ENCODE measurements at places on chromosomes 1 and 21.

GRCh38 chr1:37148663-37149062 lies 114.3 kb upstream of the GRIK3 start:
- DNase-seq = no peak

DNA sequence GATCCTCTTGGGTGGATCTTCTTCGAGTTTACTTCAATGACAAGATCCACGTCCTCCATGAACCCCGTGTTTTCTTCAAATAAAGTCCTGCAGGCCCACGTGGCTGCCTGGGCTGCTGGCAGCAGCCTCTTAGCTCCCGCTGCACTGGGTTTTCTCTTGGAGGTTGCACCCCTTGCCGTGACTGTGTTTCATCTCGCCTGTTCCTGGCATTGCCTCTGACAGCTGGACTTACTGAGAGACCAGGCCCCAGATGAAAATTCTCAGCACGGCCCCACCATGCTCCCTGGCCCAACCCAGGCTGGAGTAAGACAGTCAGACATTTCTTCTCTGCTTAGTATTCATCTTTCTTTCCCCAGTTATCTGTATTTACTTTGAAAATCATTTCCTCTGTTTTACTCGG lies 274.8 kb upstream of the RUNX1 start:
- no peak for DNase-seq

DNA sequence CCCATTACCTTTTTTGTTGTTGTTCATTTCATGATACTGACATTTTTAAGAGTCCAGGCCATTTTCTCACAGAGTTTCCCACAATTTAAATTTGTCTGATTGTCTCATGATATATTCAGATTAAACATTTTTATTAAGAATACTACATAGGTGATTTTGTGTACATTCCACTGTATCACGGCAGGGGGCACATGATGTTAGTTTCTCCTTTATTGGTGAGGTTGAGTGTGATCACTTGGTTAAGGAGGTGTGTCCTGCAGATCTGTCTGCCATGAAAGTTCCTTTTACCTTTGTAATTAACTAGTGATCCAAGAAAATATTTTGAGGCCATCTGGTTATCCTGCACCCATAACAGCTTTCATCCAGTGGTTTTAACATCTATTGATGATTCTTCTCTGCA lies 11.8 kb downstream of the RTCA start:
- DNase-seq = no peak

DNA sequence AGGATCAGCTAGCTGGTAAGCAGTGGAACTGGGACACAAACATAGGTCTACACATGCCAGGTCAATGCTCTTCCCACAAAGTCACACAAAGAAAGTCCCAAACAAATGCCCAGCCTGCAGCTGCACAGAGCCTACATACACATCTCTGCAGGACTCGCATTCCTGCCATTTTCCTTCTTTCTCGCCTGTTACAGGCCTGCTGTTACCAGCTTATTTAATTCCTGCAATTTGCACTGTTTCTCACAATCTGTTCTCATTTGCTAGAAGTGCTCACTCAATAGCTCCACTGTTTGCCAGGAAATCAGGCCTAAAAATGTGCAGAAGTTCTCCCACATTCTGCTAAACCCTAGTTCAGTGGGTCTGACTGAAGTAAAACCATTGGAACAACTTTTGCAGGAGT lies 362.6 kb upstream of the C1orf87 start:
- no peak for DNase-seq

- DNase-seq = no peak
Measured at GRCh38 chr1:207244409-207244801, 77.1 kb upstream of the CD55 start.

GRCh38 chr1:4673494-4673893 lies 19.1 kb downstream of the AJAP1 start:
- DNase-seq = no peak

- no peak for DNase-seq
Measured at GRCh38 chr1:242731446-242731845, 206.9 kb upstream of the PLD5 start.

DNA sequence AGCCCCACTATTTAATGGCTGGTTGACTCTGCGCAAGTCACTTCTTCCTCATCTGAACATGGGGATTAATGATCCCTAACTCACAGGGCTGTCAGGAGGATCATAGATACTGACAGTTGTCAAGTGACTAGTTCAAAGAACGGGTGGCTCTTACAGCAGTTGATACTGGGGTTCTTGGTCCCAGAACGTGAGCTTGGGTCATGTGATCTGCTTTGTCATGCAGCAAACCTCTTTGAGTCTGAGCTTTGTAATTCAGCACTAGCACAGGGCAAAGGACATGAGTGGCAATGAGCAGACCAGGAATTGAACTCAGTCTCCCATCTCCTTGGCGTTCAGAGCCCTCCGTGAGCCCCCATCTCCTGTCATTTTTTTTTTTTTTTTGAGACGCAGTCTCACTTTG lies 64.4 kb downstream of the TRABD2B start:
- DNase-seq = no peak

DNA sequence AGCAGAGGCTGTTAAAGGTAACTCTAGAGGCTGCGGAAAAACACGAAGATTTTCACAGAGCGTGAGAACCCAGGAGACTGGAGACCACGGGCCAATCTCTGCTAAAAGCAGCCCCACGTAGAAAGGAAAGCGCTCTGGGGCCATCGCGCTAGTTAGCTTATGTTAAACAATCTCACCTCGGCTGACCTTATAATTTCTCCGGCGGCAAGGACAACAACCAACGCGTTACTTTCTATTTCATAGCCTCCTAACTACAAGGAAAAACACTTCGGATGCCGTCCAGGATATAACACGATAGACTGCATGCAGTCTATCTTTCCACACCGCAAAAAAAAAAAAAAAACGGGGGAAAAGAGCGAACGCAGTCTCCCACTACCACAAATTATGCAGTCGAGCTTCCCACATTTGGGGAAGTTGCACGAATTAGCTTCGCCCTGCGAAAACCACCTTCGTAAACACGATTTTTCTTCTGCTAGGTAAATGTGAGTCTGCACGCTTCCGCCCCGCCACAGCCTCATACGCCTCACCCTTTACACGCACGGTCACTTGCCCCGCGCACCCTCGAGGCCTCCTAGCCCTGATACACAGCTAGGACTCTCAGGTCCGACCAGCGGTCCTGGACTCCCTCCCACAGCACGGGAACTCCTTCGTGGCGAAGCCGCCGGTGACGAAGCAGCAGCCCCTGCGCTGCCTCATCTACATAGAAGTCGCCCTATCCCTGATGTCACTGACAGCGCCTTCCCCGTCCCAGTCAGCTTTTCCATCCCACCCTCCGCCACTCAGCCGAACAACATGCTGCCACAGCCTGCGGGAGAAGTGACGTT lies 87.8 kb downstream of the PRKAB2 start:
- no peak for DNase-seq

- no peak for DNase-seq
Measured at GRCh38 chr1:160625725-160626498, 20.9 kb downstream of the SLAMF1 start.

DNA sequence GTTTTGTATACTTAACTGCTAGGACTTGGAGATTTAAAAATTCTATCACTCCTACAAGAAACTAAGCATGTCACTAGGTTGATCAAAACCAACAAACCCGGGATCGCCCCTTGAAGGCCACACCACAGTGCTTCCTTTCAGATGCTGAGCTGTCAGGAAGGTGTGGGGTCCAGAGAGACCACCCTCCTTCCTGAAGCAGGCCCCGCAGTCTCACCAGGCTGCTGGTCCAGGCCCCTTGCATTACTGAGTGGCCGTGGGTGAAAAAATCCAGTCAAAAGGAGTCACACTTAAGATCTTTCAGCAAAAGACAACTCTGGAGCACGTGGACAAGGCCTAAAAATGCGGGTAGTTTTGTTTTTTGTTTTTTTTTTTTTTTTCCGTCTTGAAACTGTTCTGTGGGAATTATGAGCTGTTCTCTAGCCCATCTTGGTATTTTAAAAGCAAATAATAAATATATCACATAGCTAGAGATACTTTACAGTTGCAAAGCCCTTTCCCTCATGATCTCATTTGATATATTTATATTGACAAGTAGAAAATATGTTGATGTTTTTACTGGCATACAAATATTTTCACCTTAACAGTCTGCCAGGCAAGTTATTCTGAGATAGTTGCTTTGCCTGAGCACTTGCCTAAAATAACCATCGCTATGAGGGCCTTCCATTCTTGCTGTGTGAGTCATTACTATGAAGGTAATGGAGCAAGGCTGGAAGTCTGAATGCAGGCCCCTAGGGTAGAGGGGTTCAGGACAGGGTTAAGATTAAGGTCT lies 73.1 kb upstream of the EDEM3 start:
- DNase-seq = no peak

- DNase-seq = no peak
Measured at GRCh38 chr1:150762552-150762951, 3.0 kb downstream of the CTSS start.

GRCh38 chr1:56872597-56872996 lies 18.0 kb downstream of the C8A start:
- DNase-seq = no peak

DNA sequence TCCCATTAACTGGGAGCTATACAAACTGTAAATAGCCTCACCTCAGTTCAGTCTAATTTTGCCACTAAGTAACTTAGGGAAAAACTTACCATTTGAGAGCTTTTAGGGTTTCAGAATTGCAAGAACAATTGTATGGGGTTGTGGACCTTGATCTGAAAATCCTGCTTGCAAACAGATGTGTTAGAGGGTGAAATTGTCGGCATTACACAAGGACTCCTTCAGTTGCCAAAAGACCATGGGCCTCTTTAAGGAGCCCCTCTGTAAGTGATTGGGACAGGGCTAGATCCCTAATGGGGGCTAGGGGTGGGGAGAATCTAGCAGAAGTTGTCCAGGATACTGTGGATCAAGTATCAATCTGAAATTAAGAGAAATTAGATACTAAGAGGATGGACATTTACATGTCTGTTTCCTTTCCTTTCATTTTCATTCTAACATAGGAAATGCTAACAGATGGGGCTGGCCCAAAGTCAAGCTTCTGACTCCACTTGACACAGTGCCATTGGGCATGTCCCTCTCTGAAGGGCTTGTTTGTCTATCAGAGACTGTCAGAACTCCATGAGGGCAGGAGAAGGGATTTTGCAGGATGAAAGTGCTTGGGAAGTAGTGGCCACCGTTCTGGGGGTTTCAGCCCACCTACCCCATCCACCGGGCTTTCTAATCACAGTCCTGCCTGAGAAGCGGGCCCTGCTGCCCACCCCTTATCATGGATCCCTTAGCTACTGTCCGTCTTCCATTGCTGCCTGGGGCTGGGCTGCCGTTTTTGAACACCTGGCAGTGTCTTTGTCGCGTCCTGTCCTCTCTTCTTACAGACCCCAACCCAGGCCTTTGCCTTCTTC lies 54.7 kb downstream of the STUM start:
- DNase-seq = no peak

Measured in NK-92 treated with Interleukin-12 subunit alpha and Interleukin-12 subunit beta, amount 100 ng/mL, for 24 hours (cell line).